ENCODE measurements at places on chromosomes 16 and 17.

GRCh38 chr16:83418565-83418964, 389.2 kb upstream of the HSBP1 start:
- no peak for DNase-seq

- peak; percentile 10 for DNase-seq
Observed at GRCh38 chr16:69930117-69930776, 20.9 kb upstream of the CLEC18A start.

GRCh38 chr16:64657316-64658011, 464.4 kb downstream of the CDH11 start:
- DNase-seq, result no peak

DNA sequence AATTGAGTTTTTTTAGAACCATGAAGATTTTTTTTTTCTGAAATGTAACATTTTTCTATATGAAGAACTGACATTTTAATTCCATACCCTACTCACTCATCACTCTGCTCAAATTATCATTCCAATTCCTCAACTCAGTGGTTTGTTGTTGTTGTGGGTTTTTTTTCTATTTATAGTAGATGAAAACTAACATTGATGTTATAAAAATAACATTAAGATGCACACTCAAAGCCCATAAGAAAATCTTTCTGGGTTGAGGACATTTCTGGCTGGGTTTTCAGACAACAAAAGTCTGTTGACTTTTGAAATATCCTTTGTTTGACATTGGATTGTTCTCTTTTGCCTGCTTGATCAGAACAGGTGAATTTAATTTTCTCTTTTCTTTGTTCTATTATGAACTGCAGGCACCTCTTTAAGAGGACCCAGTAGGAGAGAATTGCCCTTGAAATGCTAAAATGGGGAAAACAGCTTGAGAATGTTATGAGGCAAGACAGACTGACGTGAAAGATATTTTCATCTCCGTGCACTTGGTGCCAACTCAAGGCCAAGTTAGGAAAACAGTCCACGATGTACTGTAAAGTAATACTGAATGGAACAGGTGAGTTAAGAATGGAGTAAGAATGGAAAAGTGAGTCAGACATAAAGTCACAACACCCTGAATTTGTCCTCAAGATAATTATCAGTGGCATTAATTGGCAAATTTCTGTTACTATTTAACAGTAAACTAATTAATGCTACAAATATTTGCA, 16.1 kb upstream of the ABCA5 start:
- no peak for DNase-seq

- no peak for DNase-seq
Observed at GRCh38 chr17:61232871-61233270, 166.8 kb upstream of the TBX2 start.

DNA sequence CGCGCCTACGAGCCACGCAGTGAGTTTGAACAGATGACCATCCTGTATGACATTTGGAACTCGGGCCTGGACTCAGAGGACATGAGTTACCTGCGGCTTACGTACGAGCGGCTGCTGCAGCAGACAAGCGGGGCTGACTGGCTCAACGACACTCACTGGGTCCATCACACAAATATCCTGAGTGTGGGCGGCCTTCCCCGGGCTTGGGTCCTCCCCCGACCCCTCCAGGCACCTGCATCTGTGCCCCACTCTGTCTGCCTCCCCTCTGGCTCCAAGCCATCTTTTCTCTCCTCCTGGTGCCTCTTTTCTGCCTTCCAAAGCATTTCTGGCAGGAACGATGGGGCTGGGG, 5.0 kb upstream of the HSD3B7 start:
- DNase-seq, result no peak

Data from stimulated activated CD8-positive, alpha-beta memory T cell treated with anti-CD3 and anti-CD28 coated beads, Interleukin-15, amount 100 ng/mL, for 48 hours (primary cell).